ENCODE measurements at places on chromosomes 2 and 18. TPM values are rescaled to one million over a fixed set of nuclear protein-coding genes. Genes with fewer than 3 reads are reported as not detected.
A peak's percentile ranks its signal among the peaks of the same experiment; 100 is the strongest.

Gene HMSD
- total RNA-seq: not detected

Gene C2orf69
- total RNA-seq: 27.3 TPM

Gene ABCB11
- not detected for total RNA-seq

Gene ITGA4
- total RNA-seq: 5.4 TPM

- peaks cover 10% of the 10 kb centered on the region for H3K27me3 ChIP-seq
- H3K36me3 ChIP-seq: no peaks in the 10 kb centered on the region
- no peak overlapping the region for H3K4me3 ChIP-seq
- DNase-seq: no peak
- H3K27ac ChIP-seq: peak overlapping the region; percentile 10
Observed at GRCh38 chr18:44818668-44819403, 138.1 kb downstream of the SETBP1 start.

DNA sequence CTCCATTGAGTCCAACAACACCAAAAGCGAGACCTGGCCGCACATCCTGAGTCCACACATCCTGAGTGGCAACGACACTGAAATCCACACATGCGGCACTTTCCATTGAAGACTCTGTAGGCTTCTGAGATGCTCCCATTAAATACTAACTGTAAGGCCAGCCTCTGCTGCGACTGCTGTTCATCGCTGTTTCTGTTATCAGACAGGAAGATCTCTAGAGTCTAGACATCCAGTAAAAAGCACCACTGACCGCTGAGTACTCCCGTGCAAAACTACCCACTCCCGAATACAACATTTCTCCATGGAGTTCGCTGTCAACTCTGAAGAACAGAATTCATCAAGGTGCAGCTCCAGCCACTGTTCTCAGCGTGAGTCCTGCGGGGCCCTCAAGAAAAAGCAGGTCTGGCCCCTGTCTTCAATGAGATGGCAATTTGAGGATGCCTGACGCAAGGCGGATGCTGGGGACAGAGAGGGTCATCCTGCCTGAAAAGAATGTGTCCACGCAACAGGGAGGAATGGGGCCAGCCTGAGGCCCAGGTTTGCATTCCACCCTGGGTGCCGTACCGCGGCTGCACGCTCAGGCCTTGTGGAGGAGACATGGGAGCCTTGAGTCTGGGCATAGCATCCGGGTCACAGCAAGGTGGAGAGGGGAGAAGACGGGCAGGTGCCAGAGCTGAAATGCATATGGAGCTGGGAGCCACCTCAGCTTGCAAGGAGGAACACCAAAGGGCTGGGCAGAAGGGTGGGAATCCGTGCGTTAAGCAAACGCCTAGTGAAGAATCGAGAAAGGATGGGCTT, 61.9 kb downstream of the ZNF516 start:
- H3K36me3 ChIP-seq: peaks cover 11% of the 10 kb centered on the region
- H3K4me1 ChIP-seq: peaks cover 78% of the 10 kb centered on the region
- H3K4me3 ChIP-seq: no peak overlapping the region

DNA sequence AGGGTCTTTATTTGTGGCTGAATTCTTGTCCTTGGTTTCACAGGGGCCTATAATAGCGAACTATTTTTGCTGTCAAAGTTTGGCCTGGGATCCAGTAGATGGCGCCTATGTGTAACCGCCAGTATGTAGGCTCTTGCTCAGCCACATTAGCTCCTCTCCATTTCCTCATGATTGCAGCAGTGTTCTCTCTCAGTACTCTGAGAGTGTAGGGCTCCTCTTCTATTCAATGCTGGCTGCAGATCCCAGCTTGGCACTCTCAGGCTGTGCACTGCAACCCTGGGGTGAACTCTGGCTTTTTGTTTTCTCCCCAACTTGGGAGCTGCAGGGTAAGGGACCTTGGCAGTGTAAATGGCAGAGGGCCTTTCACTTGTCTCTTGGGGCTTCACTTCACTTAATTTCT, 344.6 kb upstream of the CHAC2 start:
- peak; percentile 36 for DNase-seq
- no peak overlapping the region for H3K27ac ChIP-seq
- H3K36me3 ChIP-seq: no peaks in the 10 kb centered on the region
- H3K4me3 ChIP-seq: no peak overlapping the region
- H3K4me1 ChIP-seq: no peaks in the 10 kb centered on the region
- H3K27me3 ChIP-seq: no peaks in the 10 kb centered on the region

DNA sequence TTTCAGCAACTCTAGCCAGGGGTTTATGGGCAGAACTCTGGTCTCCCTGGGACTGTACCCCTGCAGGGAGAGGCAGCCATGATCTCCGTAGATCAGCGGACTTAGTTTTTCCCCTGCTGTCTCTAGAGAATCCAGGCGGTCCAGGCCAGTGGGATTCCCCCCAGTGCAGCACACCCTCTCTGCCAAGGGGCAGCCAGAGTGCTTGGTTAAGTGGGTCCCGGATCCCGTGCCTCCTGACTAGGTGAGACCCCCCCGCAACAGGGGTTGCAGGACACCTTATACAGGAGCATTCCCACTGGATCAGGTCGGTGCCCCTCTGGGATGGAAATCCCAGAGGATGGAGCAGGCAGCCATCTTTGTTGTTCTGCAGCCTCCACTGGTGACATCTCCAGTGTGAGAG, 33.0 kb downstream of the WDPCP start:
- no peak overlapping the region for H3K4me3 ChIP-seq
- DNase-seq: no peak
- no peaks in the 10 kb centered on the region for H3K4me1 ChIP-seq
- H3K36me3 ChIP-seq: peaks cover 4% of the 10 kb centered on the region
- H3K27me3 ChIP-seq: no peaks in the 10 kb centered on the region

GRCh38 chr2:100647709-100648108, 84.9 kb downstream of the PDCL3 start:
- H3K4me3 ChIP-seq: no peak overlapping the region
- H3K27me3 ChIP-seq: peaks cover 2% of the 10 kb centered on the region
- H3K27ac ChIP-seq: no peak overlapping the region
- H3K36me3 ChIP-seq: peaks cover 15% of the 10 kb centered on the region
- DNase-seq: no peak
- no peaks in the 10 kb centered on the region for H3K4me1 ChIP-seq

DNA sequence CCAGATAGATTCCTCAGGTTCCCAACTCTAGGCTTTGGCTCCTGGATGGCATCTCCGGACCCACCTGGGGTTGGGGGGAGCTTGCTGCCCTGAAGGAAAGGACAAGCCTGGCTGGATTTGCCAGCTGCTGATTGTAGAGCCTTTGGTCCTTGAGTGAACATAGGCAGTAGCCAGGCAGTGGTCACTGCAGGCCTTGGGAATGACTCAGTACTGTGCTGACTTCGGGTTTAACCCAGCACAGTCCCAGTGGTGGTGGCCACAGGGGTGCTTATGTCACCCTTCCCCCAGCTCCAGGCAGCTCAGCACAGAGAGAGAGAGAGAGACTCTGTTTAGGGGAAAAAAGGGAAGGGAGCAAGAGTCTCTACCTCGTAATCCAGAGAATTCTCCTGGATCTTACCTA, 27.7 kb upstream of the ACTR2 start:
- H3K27ac ChIP-seq: no peak overlapping the region
- H3K27me3 ChIP-seq: peaks cover 2% of the 10 kb centered on the region
- no peak overlapping the region for H3K4me3 ChIP-seq
- peaks cover 11% of the 10 kb centered on the region for H3K36me3 ChIP-seq

- H3K4me3 ChIP-seq: no peak overlapping the region
- no peaks in the 10 kb centered on the region for H3K27me3 ChIP-seq
- H3K4me1 ChIP-seq: no peaks in the 10 kb centered on the region
- no peaks in the 10 kb centered on the region for H3K36me3 ChIP-seq
- no peak for DNase-seq
- H3K27ac ChIP-seq: no peak overlapping the region
Observed at GRCh38 chr18:2448565-2449151, 122.6 kb downstream of the METTL4 start.

DNA sequence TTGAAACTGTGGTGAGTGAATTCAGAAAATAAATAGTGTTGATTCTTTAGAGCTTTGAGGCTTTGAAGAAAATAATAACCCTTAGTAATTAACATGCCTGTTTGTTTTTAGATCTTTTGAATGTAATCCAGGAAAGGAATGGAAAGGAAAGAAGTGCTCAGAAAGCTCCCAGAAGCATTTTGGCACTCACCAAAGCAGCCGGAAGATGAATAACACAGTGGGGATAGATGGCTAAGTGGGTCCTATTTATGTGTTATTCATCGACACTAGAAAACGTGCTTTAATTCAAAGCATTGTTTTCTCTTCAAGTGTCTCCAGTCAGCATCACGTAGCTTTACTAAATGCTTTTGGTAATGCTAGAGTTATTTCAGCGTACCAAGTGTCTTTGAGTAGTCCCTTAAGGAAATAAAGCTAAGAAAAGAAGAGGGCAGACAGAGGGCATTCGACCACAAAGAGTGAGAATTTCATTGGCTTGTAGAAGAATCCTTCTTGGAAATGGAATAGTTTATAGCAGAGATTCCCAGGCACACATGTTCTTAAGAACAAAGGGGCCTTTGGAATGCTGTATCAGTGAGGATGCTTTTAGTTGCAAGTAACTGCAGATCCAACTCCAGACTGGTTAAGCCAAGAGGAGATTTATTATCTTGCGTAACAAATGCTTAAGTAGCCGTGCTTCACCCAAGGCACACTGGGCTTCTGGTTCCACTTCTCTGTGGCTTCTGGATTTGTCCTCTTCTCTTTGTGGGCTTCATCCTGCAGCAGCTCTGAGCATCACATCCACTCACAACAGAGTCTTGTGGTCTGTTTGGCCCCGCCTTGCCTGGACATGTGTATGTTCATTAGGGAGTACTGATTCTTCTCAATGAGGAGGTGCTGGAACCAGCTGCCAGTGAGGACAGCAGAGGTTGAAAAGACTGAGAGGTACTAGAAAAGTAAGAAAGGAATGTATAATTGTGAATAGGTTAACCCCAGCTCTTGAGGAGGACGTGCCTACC, 63.6 kb upstream of the LTBP1 start:
- H3K4me1 ChIP-seq: no peaks in the 10 kb centered on the region
- H3K27me3 ChIP-seq: peaks cover 2% of the 10 kb centered on the region
- DNase-seq: no peak
- H3K4me3 ChIP-seq: no peak overlapping the region
- no peak overlapping the region for H3K27ac ChIP-seq

Data from glutamatergic neuron (in vitro differentiated cells).